T-helper 2 cell treated with Interferon-gamma antibody and Interleukin-4, amounts not matched to agents 5 μg/mL and 100 μg/mL, for 36 hours (primary cell): ENCODE measurements at places on chromosomes 7 and 10.

DNA sequence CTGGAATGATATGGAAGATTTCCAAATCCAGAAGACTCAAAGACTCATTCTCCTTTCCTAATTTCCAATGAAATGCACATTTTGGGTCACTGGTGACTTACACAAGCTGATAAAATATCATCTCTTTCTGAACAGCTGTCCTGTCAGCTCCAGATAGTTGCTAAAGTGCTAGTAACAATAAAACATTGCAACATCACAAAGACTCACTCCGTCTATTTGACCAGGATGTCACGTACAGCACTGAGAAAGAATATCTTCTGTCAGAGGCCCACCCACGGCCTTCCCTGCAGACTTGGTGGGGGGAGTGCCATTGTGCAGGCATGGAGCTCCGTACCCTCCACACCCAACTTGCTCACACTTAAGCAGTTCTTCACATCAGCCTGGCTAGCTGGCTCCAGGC, 78.9 kb upstream of the EGR2 start:
- no peak for DNase-seq

GRCh38 chr7:100003711-100004661, 11.4 kb upstream of the ZKSCAN1 start:
- no peak for DNase-seq

DNA sequence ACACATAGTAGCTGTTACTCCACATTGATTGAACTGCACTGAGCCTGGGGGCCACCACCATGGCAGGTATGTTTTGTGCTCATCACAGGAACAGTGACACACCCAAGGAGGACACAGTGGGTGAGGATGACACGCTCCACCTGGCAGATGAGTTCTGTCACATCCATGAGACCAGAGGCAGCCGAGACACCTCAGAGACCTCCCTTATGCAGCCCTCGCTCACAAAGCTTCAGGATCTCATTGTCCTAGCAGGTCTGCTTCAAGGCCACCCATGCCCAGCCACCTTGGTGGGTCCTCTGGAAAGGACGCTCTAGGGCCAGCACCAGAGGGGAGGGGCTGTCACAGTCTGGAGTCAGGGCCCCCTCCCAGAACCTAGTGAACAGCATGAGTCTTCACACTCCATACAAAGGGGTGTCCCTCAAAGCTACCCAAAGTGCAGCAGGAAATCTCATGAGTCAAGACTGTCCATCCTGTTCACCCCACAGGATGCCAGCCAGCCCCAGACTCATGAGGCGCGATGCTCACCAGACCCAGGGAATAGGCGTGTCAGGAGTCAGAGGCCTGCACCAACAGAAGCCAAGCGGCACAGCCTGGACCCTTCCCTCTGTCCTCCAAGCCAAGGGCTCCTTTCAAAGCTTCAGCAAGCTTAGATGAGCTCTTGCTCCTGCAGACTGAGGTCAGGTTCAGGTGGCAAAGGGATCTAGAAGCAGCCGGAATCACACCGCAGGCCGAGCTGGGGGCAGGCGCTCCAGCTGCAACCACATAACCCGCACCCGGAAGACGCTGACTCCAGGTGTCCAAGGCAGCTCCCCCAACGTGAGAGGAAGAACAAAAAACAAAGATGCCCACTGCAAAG, 9.6 kb downstream of the FAM53B start:
- DNase-seq = no peak

DNA sequence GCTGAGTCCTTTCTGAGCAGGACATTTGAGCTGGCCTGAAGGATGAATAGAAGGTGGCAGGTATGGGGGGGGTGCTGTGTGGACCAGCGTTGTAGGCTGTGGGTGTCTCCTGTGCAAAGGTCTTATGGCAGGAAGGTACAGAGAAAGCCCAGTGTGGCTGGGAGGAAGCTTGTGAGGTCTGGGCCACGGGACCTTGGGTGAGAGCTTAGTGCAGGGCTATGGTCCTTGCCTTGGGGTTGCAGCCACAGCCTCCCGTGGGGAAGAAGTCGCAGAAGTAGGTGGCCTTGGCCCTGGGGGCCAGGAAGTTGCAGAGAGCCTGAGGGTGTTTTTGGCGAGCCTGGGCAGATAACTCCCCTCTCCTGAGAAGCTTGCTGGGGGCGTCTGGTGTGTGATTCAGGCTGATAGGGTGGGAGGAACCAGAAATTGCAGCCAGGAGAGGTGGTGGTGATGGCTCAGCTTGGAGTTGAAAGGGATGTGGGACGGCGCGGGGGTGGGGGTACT, 172.0 kb upstream of the TNRC18 start:
- DNase-seq = no peak

GRCh38 chr7:37390114-37390513, 58.5 kb downstream of the ELMO1 start:
- no peak for DNase-seq

- DNase-seq = no peak
Observed at GRCh38 chr7:100682228-100682741, 8.7 kb downstream of the GNB2 start.

GRCh38 chr7:404812-405488, 114.7 kb downstream of the PDGFA start:
- no peak for DNase-seq

GRCh38 chr10:6918305-6918704, 338.2 kb upstream of the PRKCQ start:
- DNase-seq = peak; percentile 40
